ENCODE measurements at places on chromosomes 3 and 15.

GRCh38 chr3:166435469-166436057, 598.3 kb upstream of the BCHE start:
- DNase-seq, result no peak

DNA sequence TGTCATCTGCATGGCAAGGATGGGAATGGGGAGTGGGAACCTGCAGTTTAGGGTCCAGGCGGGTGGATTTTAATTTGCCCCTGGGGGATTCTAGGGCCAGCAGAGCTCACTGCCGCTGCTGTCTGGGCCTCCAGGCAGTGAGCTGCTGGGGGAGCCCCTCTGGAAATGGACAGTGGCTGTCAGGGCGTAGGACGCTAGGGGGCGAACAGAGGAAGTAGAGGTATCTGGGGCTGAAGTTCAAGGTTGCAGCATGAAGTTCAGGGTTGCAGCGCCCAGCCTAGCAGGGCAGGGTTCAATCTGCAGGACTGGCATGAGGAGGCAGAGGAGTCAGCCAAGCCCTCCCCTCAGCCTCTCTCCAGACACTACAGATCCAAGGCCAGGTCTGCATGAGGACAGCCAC, 49.5 kb downstream of the APBA2 start:
- no peak for DNase-seq

GRCh38 chr3:155112661-155113389, 32.7 kb downstream of the MME start:
- DNase-seq, result no peak

DNA sequence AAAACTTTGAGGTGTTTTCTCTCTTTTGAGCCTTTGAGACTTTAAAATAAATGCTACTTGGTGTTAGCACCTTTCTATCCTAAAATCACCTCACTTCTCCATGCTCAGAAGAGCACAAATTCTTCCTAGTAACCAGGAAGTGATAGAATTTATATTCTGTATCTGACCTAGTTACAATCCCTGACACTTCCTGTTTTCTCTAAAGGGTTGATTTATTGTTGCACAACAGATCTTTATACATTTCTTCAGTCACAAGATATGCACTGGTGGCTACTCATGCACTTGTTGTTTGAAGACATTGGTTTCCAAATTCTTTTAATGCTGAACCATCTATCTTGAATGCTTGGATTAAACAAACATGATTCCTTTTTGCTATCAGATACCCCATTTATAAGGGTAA, 47.2 kb upstream of the CNTN3 start:
- no peak for DNase-seq

DNA sequence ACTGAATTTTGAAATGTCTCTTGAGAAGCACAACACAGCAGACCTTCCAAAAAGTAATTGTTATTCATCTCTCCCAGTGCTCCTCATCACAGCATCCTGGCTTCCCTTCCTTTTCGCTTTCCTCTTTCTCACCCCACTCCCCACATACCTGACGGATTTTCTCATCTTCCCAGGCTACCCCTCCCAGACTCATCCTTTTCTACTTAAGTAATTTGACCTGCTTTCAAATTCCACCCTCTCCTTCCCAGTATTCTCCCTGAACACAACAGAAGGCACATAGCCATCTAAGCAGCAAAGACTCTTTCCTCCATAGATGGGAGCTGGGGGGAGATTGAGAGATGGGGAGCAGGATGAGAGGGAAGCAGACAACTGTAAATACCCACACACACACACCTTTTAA, 187.1 kb upstream of the STT3B start:
- DNase-seq, result no peak

DNA sequence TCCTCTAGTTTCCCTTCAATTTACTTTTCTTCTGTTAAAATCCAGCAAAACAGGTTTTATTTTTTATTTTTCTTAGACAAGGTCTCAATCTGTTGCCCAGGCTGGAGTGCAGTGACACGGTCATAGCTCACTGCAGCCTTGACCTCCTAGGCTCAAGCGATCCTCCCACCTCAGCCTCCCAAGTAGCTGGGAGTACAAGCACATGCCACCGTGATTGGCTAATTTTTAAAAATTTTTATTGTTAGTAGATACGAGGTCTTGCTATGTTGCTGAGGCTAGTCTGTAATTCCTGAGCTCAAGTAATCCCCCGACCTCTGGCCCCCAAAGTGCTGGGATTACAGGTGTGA, 41.6 kb downstream of the ILDR1 start:
- DNase-seq, result no peak

GRCh38 chr15:59622289-59622688, 10.7 kb downstream of the GCNT3 start:
- no peak for DNase-seq

- DNase-seq, result no peak
Measured at GRCh38 chr15:77616072-77616471, 16.6 kb downstream of the LINGO1 start.

GRCh38 chr15:58840048-58840447, 68.9 kb downstream of the MINDY2 start:
- DNase-seq, result no peak

- no peak for DNase-seq
Measured at GRCh38 chr3:94115482-94115881, 52.6 kb downstream of the NSUN3 start.

DNA sequence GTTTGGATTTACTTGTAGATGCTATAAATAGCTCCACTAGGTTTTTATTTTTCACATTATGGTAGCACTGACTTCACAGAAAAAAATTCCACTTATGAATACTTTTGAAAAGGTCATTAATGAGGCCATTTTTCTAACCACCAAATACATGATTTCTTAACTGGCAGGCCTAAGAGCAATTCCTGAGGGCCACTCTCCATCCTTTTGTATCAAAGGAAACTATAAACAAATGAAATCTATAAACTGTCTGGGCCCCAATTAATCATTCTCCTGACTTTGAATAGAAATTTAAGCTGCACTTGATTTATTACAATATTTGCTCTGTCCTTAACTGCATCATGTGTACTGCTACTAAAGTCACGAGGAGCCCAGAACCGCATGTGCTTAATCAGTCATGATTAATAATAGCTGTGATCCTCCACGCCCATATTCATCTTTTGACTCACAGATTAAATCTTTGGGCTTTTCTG, 25.1 kb upstream of the MTMR10 start:
- DNase-seq, result no peak

DNA sequence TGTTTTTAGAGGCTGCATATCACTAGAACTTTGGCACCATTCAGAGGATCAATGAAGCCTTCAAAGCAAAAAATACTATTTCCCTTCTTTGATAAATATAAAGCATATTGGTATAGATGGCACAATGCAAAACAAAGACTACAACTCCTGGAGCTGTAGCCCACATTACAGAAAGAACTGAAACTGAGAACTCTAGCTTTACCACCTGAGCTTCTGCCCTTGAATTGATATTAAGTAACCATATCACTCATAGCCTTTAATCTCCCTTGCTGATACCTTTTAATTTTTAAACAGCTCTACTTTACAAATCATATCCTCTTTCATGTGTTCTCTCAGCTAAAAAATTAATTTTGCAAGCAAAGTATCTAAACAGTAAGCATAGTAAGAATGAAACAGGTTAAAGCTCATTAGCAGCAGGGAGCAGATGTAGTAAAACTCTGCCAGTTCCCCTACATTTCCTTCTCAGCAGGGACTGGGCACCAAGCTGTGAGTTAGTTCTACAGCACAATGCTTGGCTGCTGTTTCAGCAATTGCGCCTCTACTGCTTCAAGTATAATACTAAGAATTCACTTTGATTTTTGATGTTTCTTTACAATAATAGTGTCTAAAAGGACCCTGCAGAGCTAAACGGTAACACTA, 97.9 kb upstream of the NANOGP8 start:
- no peak for DNase-seq

DNA sequence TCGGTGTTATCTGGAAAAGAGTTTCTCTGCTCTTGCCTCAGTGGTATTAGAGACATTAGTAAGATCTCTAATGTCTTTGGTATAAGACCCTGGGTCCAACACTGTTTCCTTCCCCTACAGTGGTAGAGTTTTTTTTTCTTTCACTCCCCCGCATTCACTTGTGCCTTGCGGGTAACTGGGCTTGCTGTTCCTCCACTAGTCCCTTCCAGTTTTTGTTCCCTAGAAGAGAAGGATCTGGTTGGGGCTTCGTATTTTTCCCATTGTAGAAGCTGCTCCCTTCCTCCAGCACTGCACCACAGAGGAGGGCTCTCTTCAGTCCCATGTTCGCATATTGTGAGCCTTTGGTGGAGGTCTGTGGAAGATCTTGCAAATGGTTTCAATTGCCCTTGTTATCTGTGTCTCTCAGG, 13.7 kb downstream of the CTDSPL2 start:
- no peak for DNase-seq

- DNase-seq, result no peak
Measured at GRCh38 chr3:184639351-184639750, 72.5 kb downstream of the MAGEF1 start.

- no peak for DNase-seq
Measured at GRCh38 chr3:57892423-57892822, 115.8 kb upstream of the FLNB start.

DNA sequence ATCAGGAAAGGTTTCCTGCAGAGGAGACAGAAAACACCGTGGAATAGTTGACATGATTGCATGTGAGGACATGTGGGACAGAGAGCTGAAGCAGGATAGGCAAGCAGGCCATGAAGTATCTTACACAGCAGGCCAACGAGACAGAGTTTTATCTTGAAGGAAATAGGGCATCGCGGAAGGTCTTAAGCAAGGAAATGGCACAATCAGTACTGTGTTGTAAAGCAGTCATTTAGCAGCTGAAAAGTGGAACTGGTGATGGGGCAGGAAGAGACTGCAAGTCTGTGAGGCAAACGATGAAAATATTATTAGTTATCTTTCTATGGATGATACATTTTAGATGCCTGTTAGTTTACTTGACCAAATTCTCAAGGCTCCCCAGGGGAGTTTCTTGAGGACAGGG, 535.1 kb downstream of the SOX2 start:
- DNase-seq, result no peak

DNA sequence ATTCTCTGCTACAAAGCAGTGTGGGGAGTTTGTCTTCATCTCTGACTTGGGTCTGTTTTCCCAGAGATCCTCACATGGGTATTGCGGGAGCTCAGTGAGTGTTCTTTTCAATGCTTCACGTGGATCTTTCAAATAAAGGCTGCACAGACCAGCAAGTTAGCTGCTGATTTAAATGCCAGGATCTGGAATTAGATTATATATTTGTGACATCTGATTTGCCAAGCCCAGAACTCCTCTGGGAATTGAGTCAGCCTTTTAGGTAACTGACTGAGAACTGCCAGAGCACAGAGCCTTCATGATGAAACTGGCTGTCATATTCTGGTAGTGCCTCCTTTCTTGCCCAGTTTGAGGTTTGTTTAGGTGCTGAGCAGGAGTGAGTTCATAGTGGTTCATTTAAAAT, 14.7 kb downstream of the EDEM1 start:
- no peak for DNase-seq

DNA sequence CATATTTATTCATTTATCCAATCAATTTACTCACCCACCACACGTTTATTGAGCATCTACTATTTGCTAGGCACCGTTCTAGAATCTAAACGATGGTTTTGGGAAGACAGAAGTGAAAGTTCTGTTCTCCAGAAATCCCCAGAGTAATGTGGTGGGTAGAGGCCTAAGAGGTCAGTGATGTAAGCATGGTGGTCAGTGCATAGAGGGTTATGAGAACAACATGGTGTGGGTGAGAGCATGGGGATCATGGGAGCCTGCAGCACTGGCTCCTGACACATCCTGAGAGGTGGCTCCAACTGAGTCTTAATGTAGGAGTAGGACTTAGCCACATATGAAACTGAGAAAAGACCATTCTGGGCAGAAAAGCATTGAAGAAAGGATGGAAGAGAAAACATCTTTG, 85.3 kb upstream of the TNFAIP8L3 start:
- no peak for DNase-seq

DNA sequence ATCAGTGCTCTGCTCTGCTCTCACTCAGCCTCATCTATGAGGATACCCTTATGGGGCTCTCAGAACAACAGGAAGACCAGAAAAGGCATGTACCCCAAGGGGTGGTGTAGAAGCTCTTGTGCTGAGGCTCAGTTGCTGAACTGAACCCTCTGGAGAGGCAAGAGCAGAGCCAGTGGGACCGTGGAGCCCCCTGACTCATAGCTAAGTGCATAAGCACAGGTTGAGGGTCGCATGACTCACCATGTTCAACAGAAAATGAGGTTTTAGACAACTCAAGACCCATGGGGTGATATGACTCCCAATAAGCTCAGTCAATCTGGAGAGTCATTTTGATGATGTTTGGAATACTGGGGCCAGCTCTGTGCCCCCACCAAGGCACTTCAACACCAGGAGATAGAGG, 37.3 kb downstream of the CRYGS start:
- no peak for DNase-seq
